ENCODE measurements at places on chromosomes 12 and 14. TPM values are rescaled to one million over a fixed set of nuclear protein-coding genes. Genes with fewer than 3 reads are reported as not detected.

The NTS gene
- total RNA-seq, result 5.7 TPM

The SDR9C7 gene
- total RNA-seq, result not detected

The ADAMTS20 gene
- total RNA-seq, result 0.33 TPM

The CLEC2A gene
- not detected for total RNA-seq

The RASSF9 gene
- total RNA-seq, result 4.0 TPM

The SP7 gene
- 0.10 TPM for total RNA-seq

The MUCL1 gene
- not detected for total RNA-seq

The CCDC197 gene
- not detected for total RNA-seq

The MRPS35 gene
- 63.3 TPM for total RNA-seq

The GLIPR1 gene
- 0.22 TPM for total RNA-seq

The MAP1LC3B2 gene
- total RNA-seq, result 0.84 TPM

The ZNF140 gene
- 30.2 TPM for total RNA-seq

The BMP4 gene
- total RNA-seq, result 2.7 TPM

The ESRRB gene
- 0.29 TPM for total RNA-seq

The RHOJ gene
- total RNA-seq, result 1.9 TPM

The TGFB3 gene
- 11.7 TPM for total RNA-seq

The ADCY6 gene
- total RNA-seq, result 128 TPM

The HAL gene
- 0.46 TPM for total RNA-seq

Measured in progenitor cell of endocrine pancreas (in vitro differentiated cells).